ENCODE measurements at places on chromosomes 1 and 21.
A peak's percentile ranks its signal among the peaks of the same experiment; 100 is the strongest.

GRCh38 chr1:23899070-23899469 is 14.1 kb downstream of the CNR2 start:
- no peak for DNase-seq

- no peak for DNase-seq
Measured at GRCh38 chr1:17161926-17162800, 42.8 kb upstream of the PADI1 start.

GRCh38 chr1:69737527-69738185 is 169.9 kb downstream of the LRRC7 start:
- peak; percentile 77 for DNase-seq

- no peak for DNase-seq
Measured at GRCh38 chr1:109632671-109633346, 13.2 kb downstream of the AMPD2 start.

- DNase-seq = no peak
Measured at GRCh38 chr1:62433861-62434617, 2.8 kb upstream of the USP1 start.

GRCh38 chr1:183773482-183774274 is 31.2 kb upstream of the RGL1 start:
- DNase-seq = no peak

DNA sequence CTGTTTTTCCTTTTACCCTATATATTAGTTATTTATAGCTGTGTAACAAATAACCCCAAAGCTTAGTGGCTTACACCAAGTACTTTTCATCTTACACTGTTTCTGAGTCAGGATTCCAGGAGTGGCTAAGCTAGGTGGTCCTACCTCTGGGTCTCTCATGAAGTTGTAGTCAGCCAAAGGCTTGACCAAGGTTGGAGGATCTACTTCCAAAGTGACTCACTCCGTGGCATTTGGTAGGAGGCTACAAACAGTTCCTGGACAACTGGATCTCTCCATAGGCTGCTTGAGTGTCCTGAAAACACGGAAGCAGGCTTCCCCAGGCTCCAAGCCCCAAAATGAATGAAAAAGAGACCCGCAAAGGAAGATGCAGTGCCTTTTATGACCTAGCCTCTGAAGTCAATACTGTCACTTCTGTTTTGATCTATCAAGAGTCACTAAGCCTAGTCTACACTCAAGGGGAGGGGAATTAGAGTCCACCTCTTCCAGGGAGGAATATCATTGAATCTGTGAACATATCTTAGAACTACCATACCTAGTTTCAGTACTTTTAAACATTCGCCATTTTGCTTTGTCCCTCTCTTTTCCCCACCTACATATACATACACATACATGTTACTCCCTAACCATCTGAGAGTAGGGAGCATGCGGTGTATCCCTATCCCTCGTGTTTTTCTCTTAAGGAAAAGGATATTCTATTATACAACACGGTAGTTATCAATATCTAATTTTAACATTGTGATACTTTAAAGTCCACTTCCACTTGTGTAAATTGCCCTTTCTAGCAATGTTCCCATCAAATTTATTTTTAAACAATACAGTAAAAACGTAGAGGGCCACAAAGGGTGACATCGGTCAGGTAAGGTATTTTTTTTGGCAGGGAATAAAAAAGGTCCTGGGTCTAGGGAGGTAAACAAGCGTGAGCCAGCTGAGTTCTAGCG is 67.2 kb downstream of the SLC35A3 start:
- DNase-seq = peak; percentile 25

- no peak for DNase-seq
Measured at GRCh38 chr1:114152089-114152507, 1.6 kb downstream of the SYT6 start.

- DNase-seq = no peak
Measured at GRCh38 chr1:168688644-168689326, 40.2 kb downstream of the DPT start.

DNA sequence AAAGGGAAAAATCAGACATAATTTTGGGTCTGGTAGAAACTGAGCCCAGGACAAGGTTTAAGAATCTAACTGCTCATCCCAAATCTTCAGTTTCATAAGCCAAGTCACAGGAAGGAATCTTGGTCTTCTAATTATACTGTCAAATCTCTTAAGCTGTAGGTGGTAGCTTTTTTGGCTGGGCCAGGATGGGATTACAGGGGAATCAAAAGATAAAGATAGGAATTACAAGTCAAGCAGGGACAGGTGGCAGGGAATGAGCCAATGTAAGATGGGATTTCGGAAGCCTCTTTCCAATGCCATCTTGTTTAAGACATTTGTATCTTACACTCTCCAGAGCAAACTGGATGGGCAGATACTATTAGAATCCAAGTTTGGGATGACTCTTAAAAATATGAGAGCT is 383.5 kb downstream of the KCNH1 start:
- no peak for DNase-seq

DNA sequence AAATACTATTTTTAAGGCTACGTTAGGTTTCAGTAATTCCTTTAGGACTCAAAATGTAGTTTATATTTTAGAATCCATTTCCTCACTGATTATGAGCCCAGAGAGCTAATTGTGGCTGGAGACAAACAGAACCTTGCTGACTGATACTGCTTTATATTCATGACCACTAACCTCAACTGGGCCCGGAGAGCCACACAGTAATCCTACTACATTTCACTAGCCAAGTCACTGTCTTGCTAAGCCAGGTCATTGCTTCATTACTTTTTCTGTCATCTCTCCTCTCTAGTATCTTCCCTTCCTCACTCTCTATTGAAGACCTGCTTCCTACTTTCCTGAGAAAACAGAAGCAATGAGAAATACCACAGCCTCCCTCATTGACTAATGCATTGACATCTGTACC is 24.7 kb downstream of the IL23R start:
- no peak for DNase-seq

DNA sequence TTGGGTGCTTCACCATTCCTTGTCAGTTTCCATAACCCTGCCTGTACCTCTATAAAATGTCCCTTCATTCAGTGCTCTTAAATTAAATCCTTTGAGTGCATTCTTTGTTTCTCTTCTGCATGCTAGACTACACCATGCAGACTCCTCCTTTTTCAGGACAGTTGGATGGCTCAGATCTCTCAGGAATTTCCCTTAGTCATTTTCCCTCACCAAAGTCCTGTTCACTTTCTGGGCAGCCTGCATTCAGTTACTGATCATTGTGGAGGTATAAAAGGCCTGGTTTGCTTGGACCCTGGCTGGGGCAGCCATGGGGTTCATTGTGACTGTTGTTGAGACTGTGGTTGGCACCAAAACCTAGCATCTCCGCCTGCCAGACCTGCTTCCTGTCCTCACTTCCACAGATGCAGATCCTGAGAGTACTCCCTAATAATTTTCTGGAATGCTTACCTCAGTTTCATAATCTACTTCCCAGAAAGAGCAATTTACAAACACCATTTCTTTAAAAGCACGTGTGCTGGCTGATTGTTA is 88.4 kb downstream of the PDE4B start:
- no peak for DNase-seq

- no peak for DNase-seq
Measured at GRCh38 chr1:179575497-179576314, at the start of gene NPHS2. Gene NPHS2, minus strand, starts transcription at chr1:179575948. Its CDS starts 84 bp downstream, at chr1:179575864.

- DNase-seq = no peak
Measured at GRCh38 chr1:241376701-241377100, 19.7 kb upstream of the RGS7 start.

- no peak for DNase-seq
Measured at GRCh38 chr21:33817138-33817537, 98.5 kb downstream of the ATP5PO start.

DNA sequence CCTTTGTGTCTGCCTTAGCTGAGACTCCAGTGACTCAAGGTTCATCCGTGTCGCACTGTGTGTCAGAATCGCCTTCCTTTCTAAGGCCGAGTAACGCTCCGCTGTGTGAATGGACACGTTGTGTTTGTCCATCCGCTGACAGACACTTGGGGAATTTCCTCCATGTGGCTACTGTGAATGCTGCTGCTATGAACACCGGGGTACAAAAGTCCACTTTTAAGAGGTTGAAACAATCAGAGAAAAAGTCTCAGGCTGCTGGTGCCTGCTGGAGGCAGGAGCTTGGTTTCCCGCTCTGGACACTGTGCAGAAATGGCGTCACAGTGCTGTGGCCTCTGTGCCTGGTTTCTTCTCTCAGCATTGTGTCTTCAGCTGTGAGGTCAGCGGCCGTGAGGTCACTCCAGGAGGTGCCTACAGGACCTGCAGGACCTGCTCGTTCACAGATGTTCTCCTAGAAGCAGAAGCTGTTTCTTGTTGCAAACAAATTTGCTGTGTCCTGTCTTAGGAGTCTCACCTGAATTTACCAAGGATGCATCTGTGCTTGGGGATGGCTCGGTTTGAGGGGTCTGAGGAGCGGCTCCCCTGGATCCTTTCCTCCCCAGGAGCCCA is 34.2 kb downstream of the KRTAP10-1 start:
- no peak for DNase-seq

DNA sequence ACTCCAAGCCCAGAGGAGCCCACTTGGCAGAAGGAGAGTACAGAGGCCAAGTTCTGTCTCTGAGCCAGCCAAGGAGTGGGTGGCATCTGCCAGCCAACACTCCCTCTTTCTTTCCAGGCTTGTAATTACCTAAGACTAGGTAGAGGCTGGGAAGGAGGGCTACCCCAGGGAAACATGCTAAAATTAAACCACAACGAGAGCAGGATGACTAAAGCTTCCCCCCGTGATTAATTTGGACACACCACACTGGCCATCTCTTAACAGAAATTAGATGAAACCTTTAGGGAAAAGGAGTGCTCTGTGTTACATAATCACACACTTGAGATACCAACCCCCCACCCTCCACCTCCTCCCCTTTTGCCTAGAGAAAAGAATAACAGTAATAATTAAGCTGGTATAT is 102.1 kb upstream of the ZC3H12A start:
- DNase-seq = no peak

DNA sequence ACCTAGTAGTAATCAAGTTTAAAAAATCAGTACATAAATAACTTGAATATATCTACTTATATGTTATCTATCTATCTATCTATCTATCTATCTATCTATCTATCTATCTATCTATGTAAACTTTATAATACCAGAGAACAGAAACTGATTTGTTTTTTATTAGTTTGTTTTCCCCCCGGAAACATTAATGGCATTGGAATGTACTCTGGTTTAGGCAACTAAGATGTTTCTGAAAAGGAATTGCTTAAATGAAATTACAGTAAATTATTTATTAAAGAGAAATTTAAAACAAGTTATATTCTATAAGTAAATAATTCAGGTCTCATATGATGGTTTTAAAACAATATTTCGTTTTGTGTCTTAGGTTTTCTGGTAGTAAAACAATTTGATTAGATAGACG is 681.0 kb upstream of the ADAMTS5 start:
- no peak for DNase-seq

GRCh38 chr1:230208619-230209261 is 141.7 kb downstream of the GALNT2 start:
- no peak for DNase-seq

DNA sequence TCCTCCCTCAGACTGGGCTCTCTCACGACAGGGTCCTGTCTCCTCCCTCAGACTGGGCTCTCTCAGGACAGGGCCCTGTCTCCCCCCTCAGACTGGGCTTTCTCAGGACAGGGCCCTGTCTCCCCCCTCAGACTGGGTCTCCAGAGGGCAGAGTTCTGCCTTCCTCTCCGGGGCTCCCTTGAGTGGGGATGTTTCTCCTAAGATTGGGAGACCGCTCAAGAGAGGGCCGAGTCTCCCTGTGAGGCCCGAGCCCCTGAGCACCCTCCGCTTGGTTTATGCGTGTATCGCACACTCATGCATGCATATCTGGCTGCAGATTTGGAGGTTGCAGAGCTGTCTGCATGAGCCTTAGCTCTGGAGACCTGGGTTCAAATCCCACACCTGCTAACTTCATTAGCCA is 39.3 kb upstream of the CSF3R start:
- DNase-seq = no peak

DNA sequence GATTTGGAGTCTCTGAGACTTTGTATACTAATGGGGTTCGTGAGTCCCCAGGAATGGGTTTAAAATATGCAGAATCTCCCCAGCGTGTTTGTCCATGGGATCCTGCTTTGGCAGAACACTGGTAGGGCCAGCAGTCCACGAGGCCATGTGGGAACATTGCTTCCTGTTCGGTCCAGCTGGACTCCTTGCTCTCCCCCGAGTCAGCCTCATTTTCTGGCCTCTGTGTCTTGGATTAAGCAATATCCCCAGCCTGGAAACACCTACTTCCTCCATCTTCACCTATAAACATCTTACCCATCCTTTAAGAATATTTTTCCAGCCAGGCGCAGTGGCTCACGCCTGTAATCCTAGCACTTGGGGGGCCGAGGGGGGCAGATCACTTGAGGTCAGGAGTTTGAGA is 142.4 kb downstream of the NAV1 start:
- DNase-seq = no peak

- DNase-seq = no peak
Measured at GRCh38 chr1:54698346-54698745, 17.3 kb upstream of the TTC4 start.

GRCh38 chr1:22043198-22043769 is 9.2 kb upstream of the CDC42 start:
- DNase-seq = no peak

DNA sequence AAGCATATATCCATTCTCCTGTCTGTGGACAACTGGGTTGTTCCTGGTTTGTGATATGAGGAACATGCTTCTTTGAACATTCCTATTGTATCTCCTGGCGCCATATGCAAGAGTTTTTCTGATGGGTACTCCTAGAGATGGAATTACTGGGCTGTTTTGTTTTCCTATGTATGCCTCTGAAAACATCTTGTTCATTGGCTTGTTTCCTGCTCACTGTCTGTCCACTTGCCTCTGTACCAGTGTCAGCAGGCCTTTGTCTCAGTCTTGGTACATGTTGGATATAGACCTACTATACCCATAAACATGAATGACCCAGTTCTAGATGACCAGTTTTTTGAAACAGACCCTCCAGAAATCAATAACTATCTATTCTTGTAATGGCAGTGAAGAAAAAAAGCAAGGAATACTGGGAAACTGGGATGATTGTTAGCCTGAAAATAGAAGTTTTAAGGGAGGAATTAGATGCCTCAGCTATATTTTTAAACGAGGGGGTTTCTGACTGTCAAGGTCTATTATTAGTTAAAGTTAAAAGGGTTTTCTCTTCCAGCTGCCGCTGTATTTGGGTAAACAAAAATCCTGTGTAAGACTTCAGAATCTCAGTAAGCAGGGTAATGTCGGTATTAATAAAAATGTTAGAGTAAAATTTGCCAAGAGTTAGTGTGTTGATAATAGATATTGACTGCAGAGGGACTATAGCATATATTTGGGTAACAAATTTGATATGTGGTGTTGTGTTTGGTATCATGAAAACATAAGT is 103.6 kb downstream of the RYR2 start:
- no peak for DNase-seq

DNA sequence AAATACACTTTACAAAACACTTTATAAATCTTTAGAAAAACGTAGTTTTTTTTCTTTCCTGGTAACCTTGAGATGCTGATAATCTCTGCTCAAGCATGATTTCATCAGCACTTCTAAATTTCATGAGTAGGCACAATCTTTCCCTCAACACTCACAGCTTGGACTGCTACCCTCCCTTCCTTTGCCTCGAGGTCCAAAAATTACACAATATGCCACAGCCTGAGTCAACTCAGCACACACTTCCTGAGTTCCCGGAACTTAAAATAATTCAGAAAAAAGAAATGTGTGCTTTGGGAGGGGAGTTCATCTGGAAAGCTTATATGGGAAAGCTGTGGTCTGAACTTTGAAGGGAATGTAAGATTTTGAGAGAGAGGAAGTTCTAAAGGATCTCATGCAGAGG is 5.9 kb downstream of the CLCA2 start:
- no peak for DNase-seq

All from K562 (cell line).